ENCODE measurements at places on chromosomes 5 and 9.

DNA sequence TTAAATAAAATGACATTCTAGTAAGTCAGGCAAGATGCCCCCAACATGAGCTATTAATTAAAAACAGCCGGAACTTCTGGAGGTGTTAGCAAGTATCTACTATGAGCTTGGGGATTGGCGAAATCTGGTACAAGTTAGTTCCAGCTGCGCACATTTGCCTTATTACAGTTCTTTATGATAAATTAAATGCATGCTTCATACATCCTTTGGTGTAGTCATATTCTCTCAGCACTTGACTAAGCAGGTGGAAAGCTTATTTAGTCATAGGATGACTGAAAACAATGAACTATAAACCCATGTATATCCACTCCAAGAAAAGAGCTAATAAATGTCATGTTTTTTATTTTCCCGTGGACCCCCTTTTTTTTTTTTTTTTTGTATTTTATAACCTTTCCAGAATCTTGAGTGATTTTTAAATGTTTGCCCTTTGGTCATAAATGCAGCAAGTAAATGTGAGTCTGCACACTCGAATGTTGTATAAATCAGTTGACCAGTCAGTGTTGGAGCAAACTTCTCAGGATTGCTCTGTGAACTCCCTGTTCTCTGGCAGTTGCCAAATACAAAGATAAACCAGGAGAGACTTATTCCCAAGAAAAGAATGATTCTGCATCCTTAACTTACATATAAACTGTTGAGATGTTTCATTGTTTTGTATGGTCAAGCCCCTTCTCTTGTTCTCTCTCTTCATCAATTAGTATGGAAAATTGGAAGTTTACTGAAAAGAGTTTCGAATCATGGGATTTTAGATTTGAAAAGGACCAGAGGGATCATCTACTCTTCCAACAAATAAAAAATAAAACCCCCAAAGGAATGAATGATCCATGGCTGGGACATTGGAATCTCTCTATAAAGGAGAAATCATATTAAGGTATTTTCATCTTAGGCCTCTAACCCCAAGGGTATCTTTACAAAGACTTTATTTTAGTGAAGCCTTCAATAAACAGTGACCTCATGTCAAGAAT lies 38.3 kb downstream of the PIK3R1 start:
- no peak for DNase-seq

DNA sequence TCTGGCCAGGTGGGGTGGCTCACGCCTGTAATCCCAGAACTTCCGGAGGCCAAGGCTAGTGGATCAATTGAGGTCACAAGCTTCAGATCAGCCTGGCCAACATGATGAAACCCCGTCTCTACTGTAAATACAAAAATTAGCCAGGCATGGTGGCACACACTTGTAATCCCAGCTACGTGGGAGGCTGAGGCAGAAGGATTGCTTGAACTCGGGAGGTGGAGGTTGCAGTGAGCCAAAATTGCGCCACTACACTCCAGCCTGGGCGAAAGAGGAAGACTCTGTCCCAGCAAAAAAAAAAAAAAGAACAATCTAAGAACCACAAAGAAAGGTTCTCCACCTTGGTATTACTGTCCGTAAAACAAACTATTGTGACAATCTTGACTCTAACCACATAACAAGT lies 9.7 kb downstream of the MYO10 start:
- DNase-seq: no peak

- no peak for DNase-seq
These were observed 13.8 kb downstream of the SNX30 start for GRCh38 chr9:112764344-112764743.

DNA sequence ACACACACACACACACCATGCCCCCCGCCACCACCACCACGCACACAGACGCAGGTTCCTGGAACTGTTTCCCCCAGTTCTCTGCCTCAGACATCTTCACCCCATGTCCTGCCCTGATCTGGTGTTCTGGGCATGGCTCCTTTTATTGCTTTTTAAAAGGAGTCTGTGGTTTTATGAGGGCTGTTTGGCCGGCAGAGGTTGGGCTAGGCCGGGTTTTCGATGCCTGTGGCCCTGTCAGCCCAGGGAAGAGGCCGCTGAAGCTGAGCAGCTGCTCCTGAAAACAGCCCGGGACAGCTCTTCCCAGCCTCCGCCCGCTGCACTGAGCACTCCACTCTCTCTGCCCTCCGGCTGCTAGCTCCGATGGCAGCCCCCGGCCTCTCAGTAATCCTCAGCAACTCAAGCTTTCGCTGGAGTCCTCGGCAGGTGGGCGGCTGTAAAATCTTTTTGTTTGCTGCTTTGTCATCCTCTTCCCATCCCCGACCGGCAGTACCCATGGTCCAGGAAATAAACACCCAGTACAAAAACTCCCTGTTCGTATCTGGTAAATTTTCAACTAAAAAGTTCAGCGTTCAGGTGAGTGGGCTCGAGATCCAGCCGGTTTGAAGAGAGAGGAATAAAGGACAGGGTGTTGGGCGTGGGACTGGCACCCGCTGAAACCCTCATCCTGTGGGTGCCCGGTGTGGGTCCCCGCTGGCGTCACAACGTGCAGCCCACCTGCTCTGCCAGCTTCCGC lies 103.0 kb upstream of the ERCC6L2 start:
- no peak for DNase-seq

Measured in CD8-positive, alpha-beta T cell (primary cell).